ENCODE measurements at places on chromosomes 12 and 14. TPM values are rescaled to one million over a fixed set of nuclear protein-coding genes. Genes with fewer than 3 reads are reported as not detected.

KCNJ8 gene
- polyA plus RNA-seq, result 21.1 TPM

MCRS1 gene
- 66.2 TPM for polyA plus RNA-seq

GPR137C gene
- 7.0 TPM for polyA plus RNA-seq

TEP1 gene
- 18.4 TPM for polyA plus RNA-seq

XPOT gene
- 63.2 TPM for polyA plus RNA-seq

SMOC1 gene
- polyA plus RNA-seq, result 1.7 TPM

SERPINA9 gene
- not detected for polyA plus RNA-seq

PTCSC3 gene
- polyA plus RNA-seq, result 0.43 TPM

GRCh38 chr12:69897744-69898143 is 72.7 kb downstream of the MYRFL start:
- no peak for DNase-seq

DNA sequence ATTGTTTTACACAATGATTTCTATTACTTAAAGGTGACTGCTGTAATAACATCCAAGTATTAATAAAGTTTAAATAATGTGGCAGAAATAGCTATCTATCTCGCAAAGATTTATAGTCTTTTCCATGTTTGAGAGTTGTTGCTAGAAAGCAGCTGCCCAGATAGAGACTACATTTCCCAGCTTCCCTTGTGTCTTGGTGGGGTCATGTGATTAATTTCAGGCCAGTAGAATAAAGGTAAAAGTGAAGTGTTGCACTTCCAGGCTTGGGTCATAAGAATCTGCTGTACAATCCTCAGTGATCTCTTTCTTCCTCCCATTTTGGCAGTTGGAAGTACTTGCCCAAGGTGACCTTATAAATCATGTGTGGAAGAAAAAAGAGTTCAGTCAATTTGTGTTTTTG is 449.7 kb upstream of the USP15 start:
- DNase-seq, result no peak

GRCh38 chr14:88346048-88346639 is 23.1 kb upstream of the KCNK10 start:
- no peak for DNase-seq

DNA sequence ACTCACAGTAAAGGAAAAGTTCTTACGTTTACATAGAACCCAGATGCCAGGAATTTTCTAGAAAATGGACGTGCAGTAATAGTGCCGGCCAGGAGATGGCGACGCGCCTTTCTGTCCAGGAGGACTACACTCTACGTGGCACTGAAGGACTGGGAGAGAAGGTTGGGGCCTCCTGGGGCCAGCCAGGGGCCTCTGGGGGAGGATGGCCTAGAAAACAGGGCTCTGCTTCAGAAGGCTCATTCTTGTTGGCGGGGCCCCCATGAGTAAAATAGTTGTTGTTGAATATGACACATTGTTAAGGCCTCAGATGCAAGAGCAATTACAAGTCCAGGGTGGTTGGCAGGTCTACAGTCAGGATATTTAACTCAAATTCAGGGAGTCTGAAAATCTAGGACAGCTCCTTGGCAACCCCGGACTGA is 120.1 kb upstream of the MAX start:
- no peak for DNase-seq

GRCh38 chr14:22039938-22040780 is 366.5 kb upstream of the OR4E1 start:
- no peak for DNase-seq

DNA sequence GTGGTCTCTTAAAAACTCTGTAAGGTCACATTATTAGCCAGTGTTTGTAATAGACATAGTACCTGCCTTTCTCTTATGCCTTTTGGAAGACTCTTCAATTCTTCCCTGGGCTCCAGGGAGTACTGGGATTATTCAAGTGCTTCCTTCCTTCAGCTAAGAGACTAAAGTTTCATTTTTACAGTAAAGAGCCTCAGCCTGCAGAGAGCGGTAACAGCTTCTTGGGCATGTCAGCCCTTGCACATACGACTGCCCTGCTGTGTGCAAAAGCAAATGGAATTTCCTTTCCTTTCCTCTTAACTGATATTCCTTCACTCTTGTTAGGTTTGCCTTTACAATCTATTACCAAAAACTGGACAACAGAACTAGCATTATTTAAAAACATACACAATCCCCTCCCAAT is 32.9 kb upstream of the AMIGO2 start:
- DNase-seq, result no peak

DNA sequence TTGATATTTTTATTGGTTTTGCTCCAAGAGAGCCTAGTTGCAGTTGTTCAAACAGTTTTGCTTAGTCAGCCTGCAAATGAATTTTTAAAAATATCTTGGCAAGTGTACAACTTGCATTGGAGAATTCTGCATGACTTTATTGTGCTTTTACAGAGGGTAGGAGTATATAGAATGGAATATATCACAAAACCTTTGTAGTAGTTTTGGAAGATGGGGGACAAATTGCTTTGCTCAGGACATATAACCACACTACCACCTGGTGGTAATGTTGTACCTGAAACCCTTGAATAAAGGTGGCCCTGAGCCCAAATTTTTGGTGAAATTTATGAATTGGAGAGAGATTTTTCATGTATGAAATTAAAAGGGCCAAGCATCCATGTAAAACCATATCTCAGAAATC is 645.2 kb downstream of the MED13L start:
- DNase-seq, result no peak

DNA sequence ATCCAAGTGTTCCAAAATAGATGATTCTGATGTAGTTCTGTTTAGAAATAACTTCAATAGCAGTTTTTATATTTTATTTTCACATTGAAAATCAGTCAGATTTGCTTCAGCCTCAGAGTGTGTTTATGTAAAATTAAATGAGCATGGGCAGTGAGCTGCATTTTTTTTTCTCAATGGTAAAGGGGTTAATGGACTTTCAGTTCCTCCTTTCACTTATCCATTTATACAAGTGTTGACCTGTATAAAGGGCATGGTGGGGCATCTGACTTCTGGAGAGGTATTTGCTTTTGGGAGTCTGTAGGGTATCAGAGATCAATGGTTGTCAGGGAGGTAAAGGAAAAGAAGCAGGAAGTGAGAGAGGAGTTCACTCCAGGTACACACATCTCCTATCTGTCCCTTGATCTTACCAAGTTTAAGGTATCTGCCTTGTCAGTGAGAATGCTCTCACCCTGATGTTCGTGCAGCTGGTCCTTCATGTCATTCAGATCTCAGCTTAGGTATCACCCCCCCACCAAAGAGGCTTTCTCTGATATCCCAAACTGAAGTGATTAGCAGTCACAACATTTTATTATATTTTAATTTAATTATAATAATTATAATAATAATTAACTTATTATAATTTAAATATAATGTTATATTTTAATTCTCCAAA is 181.6 kb upstream of the LMNTD1 start:
- DNase-seq, result no peak

GRCh38 chr12:100404769-100405407 is 48.0 kb downstream of the SLC17A8 start:
- DNase-seq, result peak; percentile 10

- no peak for DNase-seq
These were observed 87.0 kb upstream of the DAAM1 start for GRCh38 chr14:59101476-59101875.

DNA sequence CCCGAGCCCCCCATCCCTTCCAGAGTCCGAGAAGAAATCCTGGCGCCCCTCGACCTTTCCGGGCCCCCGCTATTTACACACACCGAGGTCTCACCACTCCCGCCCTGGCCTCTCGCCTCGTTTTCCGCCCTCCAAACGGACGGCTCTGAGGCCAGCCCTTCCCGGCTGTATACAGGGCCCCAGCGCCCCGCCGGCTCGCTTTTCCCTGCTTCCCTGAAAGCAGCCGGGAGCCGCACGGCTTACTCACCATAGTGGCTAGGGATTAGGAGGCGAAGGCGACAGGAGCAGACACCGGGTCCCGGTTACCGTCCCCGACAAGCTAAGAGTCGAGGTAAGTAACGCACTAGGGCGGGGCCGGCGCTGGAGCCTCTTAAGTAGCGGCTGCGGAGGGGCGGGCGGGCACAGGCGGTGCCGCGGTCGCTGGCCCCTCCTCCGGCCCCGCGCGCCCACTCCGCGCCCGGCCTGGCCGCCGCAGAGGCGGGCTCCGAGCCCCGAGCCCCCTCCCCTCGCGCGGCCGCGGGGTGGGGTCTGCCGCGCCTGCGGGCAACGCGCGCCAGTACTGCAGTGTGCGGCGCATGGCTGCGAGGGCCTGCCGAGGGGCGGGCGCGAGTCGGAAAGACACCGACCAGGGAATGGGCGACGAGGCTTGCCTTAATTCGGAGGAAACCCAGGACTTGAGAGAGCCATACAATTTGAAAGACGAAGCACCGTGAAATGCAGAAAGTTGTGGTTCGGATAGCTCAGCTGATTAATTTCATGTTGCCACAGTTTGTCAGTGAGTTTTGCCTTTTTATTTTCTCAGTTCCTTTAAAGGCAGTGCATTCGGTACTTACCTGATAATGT is at the start of gene TUBA1B:
TUBA1B (minus strand) TSS at position 345 of the 843 bp plus-strand sequence; CDS start at position 250, 95 bp downstream.
- peak; percentile 75 for DNase-seq
